ENCODE measurements at places on chromosomes 5 and 9.

- DNase-seq = no peak
Measured at GRCh38 chr9:96236854-96237550, 65.0 kb downstream of the HSD17B3 start.

DNA sequence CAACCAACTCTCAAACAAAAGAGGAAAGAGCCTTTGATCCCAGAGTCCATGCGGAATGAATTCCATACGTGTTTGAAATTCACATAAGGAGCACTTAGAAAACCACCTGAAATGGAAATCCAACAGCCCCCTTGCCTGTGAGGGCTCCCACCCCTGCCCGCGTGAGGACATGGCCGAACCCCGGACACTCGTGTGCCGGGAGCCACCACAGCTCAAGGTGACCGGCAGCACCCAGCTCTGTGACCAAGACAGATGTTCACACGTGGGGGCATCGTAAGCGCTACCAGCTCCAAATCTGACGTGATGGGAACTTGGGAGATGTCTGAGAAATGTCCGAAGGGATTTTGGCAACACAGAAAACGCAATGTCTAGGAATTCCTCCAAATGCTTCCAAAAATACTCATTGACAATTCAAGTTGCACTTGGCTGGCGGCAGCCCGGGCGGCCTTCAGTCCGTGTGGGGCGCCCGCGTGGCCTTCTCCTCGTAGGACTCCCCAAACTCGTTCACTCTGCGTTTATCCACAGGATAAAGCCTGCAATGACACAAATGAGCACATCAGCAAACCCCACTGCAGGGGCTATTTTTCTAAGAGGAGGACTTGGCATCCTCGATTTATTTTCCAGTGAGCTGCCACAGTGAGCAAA lies 23.2 kb upstream of the TERT start:
- no peak for DNase-seq

DNA sequence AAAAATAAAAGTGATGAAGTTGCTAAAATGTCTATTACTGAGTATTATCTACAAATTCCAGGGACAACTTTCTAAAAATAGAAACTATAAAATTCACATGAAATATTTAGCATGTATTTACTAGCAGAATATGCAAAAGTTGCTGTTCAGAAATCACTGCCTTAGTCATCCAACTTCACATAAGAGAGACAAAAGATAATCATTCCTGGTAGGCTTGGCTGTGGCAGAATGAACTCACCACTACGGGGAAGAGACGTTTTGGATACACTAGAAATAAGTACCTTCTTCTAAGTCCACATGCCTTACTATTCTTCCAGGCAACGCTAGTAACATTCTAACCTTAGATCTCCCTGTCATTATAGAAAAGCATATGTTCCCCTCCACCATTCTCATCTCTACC lies 272.2 kb downstream of the BNC2 start:
- no peak for DNase-seq

GRCh38 chr5:87405472-87406155 lies 7.1 kb downstream of the CCNH start:
- DNase-seq = no peak

- no peak for DNase-seq
Measured at GRCh38 chr5:168696611-168697010, 117.4 kb upstream of the PANK3 start.

- DNase-seq = no peak
Measured at GRCh38 chr5:109805472-109805871, 115.7 kb downstream of the MAN2A1 start.

- no peak for DNase-seq
Measured at GRCh38 chr9:128898845-128899565, 17.1 kb downstream of the LRRC8A start.

DNA sequence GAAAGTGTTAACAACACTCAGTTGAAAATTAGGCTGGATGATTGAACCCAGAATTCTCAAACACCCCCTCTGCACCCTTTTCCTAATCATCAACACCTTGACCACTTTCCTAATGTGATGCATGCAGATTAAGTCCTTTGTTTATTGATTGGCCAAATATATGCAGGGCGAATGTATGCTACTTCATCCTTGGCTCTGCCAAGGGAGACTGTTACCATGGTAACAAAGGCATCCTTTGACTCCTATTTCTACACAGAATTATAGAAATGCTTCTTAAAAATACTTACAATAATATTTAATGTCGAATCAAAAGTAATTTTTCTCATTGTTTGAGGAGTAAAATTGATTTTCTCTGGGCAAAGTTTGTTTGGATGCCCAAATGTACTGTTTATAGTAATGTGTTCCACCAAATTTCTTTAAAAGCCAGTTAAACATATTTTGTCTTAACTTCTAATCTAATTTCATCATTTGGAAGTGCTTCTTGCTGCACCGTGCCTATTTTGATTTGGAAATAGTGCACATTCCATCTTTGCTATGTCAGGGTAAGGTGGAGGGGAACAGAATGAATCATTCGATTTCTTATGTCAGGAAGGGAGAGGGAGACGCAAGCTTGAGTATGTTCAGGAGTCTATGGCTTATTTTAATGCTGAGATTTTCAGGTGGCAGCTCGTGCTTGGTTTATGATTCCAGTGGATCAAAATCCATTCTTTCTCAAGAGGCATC lies 1384.3 kb upstream of the WWC1 start:
- no peak for DNase-seq

GRCh38 chr5:68533051-68533450 lies 317.5 kb downstream of the PIK3R1 start:
- no peak for DNase-seq

GRCh38 chr5:16808021-16808420 lies 128.1 kb downstream of the MYO10 start:
- DNase-seq = no peak

GRCh38 chr5:78243091-78243490 lies 51.4 kb downstream of the AP3B1 start:
- DNase-seq = no peak

DNA sequence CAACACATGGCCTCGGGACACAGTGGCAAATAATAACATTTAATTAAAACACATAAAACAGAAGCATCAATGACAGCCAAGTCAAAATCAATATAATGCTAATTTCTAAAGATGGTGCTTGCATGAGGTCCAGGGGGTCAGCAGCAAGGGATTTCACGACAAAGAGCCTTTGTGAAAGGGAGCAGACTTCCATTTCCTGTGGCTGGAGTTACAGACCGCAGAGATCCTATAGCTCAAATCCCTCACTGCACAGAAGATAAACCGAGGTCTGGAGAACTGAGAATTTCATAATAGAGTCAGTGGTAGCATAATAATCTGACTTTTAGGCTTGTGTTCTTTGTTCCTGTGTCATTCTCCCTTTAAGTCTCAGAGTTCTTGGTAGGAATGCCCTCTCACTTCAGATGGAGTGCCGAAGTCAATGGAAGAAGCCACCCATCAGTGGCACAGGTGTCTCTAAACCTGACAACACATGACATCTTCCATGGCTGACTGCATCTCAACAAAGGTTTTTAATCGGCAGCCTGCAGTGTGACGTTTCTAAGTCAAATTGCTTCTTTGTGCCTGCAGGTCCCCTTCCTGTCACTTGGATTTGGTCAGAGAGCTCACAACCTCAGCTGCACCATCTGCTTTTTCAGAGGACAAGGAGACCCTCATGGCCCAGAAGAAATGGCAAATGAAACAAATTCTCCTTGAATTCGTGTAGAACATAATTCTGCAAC lies 67.4 kb downstream of the CARTPT start:
- no peak for DNase-seq

- no peak for DNase-seq
Measured at GRCh38 chr9:90112788-90113187, 508.0 kb downstream of the GADD45G start.

Data from HL-60 (cell line).